T-helper 9 cell (primary cell): ENCODE measurements at places on chromosomes 7 and 10.

DNA sequence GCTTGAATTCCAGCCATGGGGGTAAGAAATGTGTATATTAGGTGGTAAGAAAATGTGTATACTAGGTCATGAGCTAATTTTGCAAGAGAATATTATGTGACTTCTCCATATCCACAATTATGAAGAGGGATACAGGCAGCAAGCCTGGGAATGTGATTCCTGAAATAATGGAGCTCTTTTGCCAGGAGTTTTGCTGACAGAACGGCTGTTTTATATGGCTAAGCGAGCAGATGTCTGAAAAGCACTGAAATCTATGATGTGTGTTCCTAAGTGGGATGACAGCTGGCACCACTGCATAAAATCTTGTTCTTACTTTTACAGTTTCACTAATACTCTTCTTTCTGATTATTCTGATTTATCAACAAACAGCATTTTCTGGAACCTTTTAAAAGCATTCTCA, 386.0 kb upstream of the HPS1 start:
- no peak for DNase-seq

- DNase-seq, result no peak
Measured at GRCh38 chr10:119896937-119897770, 4.6 kb downstream of the SEC23IP start.

DNA sequence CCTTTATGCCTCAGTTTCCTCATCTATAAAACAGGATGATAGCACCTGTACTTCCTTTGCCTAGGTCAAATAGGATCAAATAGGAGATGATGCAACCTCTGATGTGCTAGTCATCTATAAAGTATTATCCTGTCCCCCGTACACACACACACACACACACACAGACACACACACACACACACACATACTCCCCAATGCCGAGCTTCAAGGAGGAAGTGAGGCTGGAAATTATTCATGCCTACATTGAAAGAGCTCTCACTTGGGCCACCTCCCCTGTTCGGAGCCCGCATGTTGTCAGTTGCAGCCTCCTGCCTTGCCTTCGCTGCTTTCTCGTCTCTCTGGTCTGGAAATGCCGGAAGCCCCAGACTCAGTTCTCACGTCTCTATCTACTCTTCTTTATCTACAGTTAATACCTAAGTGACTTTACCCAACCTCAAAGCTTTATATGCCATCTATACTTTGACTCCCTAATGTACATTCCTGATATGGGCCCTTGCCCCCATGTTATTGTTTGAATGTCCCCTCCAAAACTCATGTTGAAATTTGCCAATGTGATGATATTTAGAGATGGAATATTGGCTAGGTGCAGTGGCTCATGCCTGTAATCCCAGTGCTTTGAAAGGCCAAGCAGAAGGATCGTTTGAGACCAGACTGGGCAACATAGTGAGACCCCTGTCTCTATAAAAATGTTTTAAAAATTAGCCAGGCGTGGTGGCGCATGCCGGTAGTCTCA, 6.9 kb upstream of the UBE2H start:
- DNase-seq, result no peak

GRCh38 chr10:31804352-31804810, 124.2 kb downstream of the ARHGAP12 start:
- no peak for DNase-seq

DNA sequence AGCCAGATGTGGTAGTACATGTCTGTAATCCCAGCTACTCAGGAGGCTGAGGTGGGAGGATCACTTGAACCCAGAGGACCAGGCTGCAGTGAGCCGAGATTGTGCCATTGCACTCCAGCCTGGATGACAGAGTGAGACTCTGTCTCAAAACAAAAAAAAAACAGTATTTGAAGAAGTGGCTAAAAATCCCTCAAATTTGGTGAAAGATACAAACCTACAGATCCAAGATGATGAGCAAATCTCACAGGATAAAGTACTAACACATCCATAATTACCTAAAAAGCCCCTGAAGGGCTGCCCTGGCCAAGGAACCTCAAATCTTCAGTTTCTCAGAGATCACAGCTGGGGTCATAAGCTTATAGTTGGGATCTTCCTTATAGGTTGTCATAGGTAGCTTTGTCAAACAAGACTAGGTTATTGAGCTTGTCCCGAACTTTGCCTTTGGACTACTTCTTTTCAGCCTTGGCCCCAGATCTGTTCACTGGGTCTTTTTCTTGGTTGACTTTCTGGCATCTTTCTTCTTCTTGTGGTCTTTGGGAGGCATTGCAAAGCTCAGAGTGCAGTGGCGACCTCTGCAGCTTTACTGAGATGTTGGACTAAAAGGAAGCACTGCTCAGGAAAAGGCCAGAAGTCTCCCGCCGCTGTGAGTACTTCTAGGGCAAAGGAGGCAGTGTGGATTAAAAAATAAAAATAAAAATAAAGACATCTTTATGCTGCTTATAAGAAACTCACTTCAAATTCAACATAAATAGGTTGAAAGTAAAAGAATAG, 28.6 kb upstream of the SAR1A start:
- no peak for DNase-seq

- DNase-seq, result no peak
Measured at GRCh38 chr10:118689070-118689858, 65.5 kb downstream of the CACUL1 start.

GRCh38 chr10:79282388-79282787, 64.9 kb upstream of the PPIF start:
- no peak for DNase-seq

GRCh38 chr10:48659790-48660189, 24.9 kb upstream of the WDFY4 start:
- DNase-seq, result no peak

DNA sequence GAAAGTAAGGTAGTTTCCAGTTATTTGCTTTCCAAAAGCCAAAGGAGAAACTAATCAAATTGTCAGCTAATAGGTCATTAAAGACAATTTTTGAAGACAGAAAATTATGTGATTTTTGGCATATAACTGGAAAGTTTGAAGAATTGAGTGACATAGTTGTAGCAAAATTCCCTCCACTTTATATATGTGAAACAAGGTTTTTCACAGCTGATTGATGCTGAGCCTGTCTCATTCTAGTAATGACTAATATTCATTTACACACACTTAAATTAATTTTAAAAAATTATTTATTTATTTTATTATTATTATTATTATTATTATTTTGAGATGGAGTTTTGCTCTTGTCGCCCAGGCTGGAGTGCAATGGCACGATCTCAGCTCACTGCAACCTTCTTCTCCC, 16.3 kb upstream of the SIRT1 start:
- DNase-seq, result no peak

- DNase-seq, result no peak
Measured at GRCh38 chr7:130491841-130492522, at the start of gene MEST. MEST (plus strand) TSS chr7:130492085; CDS start chr7:130492314, 229 bp downstream.

GRCh38 chr7:102864958-102865357, 47.8 kb upstream of the LRRC17 start:
- no peak for DNase-seq

DNA sequence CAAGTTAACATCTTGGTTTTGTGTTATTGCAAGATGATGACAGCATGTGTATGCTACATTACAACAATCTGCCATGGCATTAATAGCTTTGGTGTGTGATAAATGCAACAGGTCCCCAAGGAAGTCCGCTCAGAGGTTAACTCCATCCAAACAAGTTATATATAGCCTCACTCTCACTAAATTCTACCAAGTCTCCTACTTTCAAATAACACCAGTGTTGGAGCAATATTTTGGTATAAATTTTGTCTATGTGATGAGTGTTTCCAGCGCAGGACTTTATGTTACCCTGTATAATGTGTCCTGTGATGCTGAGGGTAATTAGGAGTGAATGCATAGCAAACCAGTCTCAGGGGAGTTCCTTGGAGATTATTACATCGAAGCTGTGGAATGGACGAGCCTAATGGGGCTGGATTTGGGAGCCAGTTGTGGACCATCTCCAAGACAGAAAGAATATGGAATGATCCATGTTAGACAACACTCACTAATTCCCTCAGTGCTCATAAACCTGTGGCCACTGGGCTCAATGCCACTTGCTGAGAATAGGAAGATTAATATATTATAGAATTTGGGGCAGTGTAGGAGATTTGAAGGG, 127.6 kb upstream of the CXCL12 start:
- no peak for DNase-seq

DNA sequence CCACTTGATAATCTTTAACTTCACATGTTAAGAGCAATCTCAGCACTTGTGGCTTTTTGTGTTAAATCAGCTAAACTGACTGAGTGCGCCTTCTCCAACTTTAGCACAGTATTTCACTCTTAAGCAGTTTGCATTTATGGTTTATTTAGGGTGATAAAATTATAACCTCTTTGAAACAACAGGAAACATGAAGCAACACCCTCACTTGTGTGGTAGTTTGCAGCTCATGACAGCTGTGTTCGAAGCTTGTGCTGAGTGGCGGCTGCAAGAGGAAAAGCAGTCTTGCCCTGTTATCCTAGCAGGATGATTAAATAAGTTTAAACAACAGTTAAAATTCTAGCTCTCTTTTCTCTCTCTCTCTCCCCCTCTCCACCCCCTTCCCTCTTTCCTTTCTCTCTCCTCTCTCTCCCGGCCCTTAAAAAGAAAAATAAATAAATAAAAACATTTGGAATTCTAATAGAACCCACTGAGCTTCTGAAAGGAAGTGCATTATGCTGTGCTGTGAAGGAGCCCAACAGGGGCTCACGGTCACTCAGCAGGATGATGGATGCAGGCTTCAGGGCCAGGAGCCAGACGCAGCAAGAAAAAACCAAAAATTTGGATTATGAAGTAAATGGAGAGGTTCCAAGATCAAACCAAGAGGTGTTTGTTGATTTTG, 25.2 kb downstream of the OGDH start:
- DNase-seq, result no peak

GRCh38 chr10:132270721-132271457, 36.9 kb downstream of the STK32C start:
- DNase-seq, result no peak

DNA sequence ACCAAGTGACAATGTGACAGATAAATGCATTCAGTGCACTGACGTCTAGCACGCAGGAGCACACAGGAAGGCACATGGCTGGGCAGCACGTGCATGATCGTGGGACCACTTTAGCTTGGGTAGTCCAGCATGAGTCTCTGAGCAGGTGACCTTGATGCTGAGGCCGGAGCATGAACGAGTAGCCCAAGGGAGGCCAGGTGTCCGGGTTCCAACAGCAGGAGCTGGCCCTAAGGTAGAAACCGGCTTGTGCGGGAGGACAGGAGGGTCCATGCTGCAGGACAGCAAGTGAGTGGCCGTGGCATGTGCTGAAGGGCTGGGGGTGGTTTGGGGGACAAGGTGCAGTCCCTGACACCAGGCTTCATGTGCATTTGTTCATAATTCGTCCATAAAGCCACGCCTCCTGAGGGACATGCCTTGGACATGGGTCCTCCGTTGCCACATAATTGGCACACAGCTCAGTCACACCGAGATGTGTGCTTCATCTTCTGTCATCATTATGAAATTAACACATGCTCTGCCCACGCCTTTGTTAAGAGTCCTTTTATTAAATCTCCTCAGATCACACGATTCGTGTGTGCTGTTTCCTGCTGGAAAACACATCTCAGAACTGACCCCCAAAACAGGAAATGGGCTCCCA, 3.1 kb upstream of the STK32C start:
- no peak for DNase-seq

GRCh38 chr10:70920519-70920918, 32.2 kb upstream of the PCBD1 start:
- DNase-seq, result no peak

- DNase-seq, result no peak
Measured at GRCh38 chr10:124106241-124106879, 13.0 kb upstream of the CHST15 start.

- DNase-seq, result no peak
Measured at GRCh38 chr10:89959433-89960110, 258.2 kb downstream of the KIF20B start.

DNA sequence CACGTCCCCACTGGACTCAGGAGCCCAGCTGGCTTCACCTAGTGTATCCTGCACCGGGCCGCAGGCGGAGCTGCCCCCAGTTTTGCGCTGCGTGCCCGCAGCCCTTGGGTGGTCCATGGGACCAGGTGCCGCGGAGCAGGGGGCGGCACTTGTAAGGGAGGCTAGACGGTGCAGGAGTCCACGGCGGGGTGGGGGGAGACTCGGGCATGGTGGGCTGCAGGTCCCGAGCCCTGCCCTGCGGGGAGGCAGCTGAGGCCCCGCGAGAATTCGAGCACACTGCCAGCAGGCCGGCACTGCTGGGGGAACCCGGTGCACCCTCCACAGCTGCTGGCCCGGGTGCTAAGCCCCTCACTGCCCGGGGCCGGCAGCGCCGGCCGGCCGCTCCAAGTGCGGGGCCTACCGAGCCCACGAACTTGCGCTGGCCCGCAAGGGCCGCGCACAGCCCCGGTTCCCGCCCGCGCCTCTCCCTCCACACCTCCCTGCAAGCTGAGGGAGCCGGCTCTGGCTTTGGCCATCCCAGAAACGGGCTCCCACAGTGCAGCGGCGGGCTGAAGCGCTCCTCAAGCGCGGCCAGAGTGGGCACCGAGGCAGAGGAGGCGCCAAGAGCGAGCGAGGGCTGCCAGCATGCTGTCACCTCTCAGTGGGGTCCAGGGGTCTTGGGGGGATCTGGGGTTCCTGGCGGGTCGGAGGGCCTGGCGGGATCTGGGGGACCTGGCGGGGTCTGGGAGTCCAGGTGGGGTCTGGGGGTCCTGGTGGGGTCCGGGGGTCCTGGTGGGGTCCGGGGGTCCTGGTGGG, 81.4 kb downstream of the VIPR2 start:
- no peak for DNase-seq

GRCh38 chr7:159142199-159142598, 2.5 kb downstream of the VIPR2 start:
- DNase-seq, result no peak

DNA sequence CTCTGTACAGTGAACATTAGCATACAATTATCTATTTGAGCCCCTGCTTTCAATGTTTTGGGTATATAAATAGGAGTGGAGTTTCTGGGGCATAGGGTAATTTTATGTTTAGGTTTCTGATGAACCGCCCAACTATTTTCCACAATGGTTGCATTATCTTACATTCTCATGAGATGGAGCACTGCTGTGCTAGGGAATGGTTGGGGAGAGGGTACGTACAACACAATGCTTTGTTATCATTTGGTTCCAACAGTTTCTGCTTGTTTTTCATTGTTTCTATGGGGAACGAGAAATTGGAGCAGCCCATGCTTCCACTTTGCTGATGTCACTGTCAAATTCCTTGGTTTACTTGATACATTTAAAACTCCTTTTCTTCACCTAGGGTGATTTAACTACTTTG, 1115.3 kb downstream of the REEP3 start:
- DNase-seq, result no peak

DNA sequence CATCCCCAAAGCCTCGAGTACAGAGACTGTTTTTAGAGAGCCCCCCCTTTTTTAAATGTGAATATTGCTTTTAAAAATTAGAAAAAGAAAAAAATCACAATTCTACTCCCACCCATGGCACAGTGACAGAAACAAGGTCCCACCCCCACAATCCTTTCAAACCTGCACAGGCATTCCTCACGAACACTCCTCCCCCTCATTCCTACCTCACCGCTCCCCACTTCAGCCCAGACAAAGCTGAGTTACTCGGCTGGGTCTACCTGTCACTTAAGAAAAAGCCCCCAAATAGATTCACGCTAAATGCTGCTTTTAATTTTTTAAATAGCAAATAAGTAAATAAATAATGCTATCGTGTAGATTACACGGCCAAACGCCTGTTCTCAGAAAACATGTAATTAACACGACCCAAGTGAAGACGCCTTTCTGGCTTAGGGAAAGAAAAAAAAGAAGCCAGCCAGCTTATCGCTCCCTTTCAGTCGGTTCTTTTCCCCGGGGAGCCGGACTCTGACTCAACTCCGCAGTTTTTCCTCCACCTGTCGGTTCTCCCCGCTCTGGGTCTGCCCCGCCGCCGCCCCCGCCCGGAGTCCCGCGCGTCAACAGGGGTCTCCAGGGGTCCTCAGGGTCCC, 739 bp downstream of the MPP7 start:
- no peak for DNase-seq
